ENCODE measurements at places on chromosomes 1 and 21.

DNA sequence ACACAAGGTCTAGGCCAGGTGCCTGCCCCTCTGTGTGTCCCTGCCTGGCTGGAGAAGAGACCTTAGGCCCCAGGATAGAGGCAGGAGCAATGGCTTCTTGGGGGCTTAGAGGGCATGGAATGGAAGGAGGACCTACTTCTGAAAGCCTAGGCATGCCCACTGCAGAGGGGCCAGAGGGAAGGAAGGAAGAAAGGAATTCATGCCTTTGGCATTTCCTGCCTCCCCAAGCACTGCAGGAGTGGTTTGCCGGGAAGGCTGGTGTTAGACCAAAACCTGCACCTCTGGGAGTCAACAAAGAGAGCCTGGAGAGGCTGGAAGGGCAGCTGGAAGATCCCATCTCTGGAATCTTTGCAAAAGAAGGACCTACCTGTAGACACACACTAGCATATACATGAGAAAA, 50.7 kb upstream of the KCNE2 start:
- no peak for DNase-seq

DNA sequence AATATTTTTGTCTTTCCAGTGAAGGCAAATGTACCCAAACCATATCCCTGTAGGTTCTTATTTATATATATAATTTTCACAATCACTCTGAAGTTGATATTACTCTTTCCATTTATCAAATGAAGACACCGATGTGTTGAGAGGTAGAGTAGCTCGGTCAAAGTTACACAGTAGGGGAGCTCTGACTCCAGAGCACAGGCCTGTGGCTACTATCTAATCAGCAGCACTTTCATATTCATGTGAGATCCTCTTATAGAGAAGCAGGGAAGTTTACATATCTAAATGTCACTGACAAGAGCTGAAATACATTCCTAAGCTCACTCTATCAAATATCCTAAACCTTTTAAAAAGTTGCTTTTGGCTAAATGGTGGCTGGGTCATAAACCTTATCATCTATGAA, 241.1 kb upstream of the B3GALT2 start:
- no peak for DNase-seq

GRCh38 chr1:158026651-158027050, 33.2 kb downstream of the KIRREL1 start:
- no peak for DNase-seq

DNA sequence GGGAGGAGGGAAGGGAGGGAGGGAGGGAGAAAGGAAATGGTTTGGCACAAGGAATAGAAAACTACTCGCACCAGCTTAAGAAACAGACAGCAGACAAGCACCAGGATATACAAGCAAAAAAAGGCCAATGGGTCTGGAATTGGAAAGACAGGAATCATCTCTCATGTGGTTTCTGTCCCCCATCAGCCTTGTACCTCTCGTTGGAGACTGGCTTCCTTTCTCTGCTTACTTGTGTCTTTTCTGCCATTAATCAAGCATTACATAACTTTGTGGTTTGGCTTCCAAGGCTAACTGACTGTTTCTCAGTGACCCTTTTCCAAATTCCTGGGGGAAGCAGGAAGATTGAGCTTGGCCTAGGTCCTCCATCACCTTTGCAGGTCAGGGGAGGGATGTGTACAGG, 11.8 kb upstream of the RALGPS2 start:
- DNase-seq, result no peak

DNA sequence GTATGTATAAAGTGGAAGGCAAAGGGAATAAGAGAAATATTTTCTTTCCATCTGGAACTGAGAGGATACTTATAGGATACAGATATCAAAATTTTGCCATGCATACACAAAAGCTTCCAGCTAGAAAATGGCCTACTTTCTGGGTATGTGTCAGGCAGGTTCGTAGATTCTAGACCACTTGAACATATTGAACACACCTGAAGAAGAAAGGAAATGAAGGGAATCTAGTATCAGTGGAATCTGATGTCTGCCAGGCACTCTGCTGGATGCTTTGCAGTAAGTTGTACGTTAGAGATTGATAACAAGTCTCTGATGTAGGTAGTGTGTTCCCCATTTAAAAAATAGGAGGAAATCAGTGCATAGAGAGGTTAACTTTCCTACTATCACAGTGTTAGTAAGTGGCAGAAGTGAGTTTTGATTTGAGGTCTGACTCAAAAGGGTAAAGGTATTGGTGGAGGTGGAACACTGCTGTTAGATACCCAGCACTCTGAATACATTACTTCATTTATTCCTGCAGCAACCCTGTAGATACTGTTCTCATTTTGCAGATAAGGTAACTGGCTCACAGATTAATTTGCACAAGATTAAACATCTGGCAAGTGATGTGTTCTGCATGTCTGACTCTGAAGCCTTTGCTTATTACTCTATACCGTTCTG, 3.0 kb downstream of the CAMSAP2 start:
- DNase-seq, result no peak

DNA sequence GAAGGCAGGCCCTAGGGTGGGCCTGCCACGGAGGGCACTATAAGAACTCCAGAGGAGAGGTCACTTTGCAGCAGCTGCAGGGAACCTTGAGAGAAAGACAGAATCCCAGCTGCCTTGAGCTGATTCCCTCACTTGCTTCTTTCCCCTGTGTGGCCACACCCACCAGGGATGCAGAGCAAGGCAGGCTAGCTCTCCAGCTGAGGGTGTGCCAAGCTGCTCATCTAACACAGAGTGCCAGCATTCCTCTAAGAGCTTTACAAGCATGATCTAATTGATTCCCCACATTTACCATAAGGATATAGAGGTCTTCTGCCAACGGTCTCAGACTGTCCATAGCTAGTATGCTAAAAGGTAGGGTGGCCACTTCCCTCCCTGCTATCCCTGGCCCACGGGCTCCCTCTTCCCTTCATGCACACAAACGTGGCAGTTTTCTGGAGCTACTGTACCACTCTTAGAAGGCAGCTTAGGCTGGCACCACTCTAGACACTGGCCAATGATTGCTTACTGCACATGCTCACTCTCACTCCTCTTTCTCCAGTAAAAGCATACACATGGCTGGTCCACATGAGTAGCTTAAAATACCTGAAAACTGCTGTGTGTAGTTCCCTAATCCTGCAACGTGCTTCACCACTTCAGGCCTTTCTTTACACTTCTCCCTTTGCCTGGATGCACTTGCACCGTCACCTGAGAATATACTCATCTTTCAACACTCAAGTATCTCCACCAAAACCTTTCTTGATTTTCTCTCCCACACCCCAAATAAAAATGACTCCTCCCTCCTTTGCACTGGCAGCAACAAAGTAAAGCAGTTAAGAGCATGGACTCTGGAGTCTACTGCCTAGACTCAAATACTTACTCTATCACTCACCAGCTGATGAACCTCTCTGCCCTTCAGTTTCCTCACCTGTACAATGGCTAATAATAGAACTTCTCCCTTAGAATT, 57.7 kb downstream of the DMAP1 start:
- no peak for DNase-seq

GRCh38 chr21:42129300-42130266, 58.5 kb downstream of the UMODL1 start:
- DNase-seq, result no peak

DNA sequence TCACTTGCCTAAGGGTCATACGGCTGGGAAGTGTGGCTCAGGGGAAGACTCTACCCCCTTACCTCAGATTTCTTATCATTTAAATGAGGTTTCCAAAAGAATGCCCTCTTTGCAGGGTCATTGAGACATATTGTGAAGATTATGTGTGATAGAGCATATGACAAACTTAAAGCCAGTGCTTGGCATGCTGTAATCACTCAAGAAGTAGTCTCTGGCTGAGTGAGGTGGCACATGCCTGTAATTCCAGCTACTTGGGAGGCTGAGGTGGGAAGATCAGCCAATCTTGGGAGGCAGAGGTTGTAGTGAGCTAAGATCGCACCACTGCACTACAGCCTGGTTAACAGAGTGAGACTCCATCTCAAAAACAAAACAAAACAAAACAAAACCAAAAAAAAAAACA, 7.5 kb upstream of the LDLRAD2 start:
- DNase-seq, result no peak

GRCh38 chr1:25503551-25504426, 39.6 kb upstream of the LDLRAP1 start:
- no peak for DNase-seq

GRCh38 chr21:34724857-34725195, 56.0 kb downstream of the CLIC6 start:
- DNase-seq, result no peak

DNA sequence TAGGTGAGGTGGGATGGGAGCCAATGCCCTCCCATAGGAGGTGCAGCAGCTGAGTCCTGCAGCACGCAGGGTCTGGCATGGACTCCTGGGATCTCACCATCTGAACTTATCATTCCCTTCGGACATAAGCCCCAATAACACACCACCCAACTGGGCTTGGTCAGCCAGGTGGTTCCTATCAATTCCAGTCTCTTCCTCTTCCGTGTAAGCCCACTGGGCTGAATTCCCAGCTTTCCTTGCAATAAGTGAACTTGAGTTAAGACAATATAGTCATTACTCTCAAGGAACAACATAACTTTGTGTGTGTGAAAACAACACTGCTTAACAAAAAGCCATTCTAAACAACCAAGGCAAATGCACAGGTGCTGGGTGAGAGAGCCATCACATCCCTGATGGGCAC, 86.6 kb upstream of the EDN2 start:
- DNase-seq, result no peak

DNA sequence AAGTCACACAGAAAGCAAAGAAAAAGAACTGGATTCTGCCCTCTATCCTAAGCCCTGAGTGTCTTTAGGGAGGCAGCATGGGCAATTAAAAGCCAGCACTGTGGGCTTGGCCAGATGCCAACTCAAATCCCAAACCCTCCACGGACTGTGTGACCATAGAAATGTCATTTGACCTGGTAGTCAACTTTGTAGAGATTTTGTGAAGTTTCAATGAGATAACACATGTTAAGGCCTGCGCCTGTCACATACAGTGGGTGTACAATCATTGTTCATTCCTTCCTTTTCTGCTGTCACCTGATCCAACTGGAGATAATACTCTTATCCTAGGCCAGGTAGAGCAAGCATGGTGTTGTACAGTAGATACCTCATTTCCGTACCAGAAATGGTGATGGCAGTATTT, 54.2 kb downstream of the TMEM53 start:
- DNase-seq, result no peak

DNA sequence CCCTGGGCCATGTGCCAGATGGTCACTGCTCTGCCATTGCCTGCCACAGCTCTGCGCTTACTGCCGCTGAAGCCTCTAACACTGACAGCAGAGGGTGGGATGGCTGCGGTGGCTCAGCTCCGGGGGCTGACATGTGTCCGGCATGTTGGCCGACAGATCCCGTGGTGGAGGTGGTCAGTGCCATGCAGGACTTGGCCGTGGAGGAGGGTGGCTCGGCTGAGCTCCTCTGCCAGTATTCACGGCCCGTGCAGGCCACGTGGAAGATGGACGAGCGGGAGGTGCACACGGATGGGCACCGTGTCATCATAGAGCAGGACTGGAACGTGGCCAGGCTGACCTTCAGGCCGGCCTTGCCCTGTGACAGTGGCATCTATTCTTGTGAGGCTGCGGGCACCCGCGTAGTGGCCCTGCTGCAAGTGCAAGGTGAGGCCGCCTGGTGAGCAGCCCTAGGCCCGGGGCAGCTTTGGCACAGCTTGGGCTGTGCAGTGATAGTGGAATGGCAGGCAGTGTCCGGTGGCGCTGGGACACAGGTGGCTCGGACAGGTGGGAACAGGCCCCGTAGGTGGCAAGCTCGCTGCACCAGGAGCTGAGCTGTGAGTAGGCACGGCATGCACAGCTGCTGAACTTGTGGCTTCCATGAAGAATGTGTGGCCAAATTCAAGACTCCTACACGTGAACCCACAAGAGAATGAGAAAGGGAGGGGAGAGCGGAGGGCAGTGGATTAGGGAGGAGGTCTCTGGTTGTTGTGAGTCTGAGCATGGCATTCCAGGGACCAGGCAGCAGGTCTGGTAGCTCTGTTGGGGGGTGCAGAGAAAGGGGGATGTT, 91.8 kb downstream of the TRIM11 start:
- no peak for DNase-seq

DNA sequence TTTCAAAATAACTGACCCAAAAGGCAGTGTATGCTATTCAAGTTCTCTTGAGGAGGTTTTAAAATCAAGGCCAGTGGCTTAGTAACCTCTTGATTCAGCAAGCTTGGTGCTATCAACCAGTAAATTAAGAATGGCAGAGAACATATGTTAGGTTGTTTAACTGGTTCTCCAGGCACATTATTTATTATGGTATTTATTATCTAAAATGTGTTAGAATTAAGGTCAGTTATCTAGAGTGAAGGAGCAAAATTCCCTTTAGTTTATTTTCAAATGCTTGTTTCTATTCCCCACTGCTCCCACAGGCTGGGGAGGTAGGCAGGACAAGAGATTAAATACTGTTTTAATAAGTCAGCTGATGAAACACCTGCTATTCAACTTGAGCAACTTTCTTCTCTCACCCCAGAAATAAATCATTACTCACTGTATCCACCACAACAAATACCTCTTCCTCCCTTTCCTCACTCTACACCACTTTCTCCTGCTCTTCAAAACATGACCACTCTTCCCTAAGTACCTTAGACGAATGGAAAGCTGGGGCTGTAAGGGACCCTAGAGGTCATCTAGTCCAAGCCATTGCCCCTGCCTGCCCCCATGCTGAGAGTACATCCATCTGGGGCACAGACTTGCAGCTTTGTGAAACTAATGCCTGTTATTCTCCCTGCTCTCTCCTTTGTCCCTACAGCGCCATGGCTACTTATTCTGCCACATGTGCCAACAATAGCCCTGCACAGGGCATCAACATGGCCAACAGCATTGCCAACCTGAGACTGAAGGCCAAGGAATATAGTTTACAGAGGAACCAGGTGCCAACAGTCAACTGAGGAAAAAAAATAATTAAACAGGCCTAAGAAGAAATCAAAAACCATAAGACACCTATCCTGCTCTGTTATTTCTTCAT, 71.7 kb downstream of the PRRX1 start:
- no peak for DNase-seq

DNA sequence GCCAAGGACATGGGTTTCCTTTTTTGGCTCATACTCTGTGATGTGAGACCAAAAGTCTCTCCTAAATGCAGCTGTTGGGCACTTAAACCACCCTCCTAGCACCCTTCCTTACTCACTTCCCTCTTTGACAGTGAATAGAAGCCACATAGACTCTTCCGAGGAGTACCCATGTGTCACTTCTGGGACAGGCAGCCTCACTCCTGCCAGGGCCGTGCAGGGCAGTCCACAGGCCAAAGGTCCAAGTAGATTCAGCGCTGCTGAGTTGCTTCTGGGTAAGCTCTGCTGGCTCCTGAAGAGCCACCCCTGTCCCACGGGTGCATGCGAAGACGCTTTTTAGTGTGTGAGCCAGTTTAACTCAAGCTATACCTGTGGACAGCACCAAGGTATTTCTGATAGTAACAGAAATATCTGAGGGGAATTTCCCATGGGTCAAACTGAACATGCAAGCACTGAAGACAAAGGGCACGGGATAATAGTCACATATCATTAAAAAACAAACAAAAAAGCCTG, 36.8 kb upstream of the BMP8B start:
- no peak for DNase-seq

DNA sequence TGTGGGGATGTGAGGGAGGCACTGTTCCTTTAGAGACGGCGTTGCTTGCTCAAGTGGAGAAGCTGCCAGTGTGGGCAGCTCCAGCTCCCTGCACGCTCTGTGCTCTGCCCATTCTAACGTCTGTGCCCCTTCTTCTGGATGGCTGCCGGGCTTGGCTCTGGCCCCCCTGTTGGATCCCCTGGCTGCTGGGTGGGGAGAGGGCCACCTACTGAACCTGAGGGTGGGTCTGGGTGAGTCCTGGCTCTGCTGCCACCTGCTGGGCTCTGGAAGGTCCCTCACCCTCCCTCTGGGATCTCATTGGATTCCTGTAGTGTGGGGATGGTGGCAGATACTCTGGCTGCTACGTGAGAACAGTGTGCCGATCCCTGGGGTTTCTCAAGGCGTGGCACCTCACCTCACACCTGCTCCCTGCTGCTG, 5.0 kb downstream of the PFKL start:
- DNase-seq, result peak; percentile 83

GRCh38 chr1:224867715-224868114, 61.8 kb upstream of the DNAH14 start:
- DNase-seq, result no peak
